ENCODE measurements at places on chromosomes 1 and 21. TPM values are rescaled to one million over a fixed set of nuclear protein-coding genes. Genes with fewer than 3 reads are reported as not detected.

Gene PATJ
- 30.6 TPM for total RNA-seq

DNA sequence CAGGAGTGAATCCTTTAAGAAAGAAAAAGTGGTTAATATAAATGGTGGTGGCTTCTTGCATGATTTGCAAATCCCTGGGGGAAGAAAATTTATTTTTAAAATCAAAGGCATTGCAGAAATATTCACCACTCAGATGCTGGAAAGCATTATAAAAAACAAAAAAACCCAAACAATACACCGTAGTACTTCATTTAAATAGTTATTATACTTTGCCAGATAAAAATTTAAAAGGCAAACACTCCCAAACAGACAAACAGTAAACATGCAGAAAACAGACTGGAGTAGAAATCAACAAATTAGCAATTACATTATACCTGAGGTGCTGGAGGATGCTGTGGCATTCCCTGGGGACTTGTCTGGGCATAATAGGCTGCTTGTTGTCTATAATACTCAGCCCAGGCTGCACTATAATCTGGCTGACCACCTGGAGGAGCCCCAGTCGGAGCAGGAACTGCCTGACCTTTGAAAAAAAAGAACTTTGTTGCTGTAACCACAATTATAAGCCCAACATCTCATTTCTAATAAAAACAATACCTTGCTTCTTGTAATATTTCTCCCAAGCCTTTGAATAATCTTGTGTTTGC, 29.9 kb downstream of the FUBP1 start:
- no peak for DNase-seq
- H3K36me3 ChIP-seq: peaks cover 83% of the 10 kb centered on the region
- no peak overlapping the region for H3K27ac ChIP-seq
- H3K27me3 ChIP-seq: no peaks in the 10 kb centered on the region

Gene KRTAP12-3
- not detected for total RNA-seq

GRCh38 chr1:14741532-14741931, 143.0 kb downstream of the KAZN start:
- peaks cover 39% of the 10 kb centered on the region for H3K4me1 ChIP-seq
- no peaks in the 10 kb centered on the region for H3K27me3 ChIP-seq
- H3K4me3 ChIP-seq: no peak overlapping the region
- no peaks in the 10 kb centered on the region for H3K36me3 ChIP-seq
- no peak for DNase-seq

Gene P3H1
- 36.1 TPM for total RNA-seq

- no peak for DNase-seq
- no peak overlapping the region for H3K4me3 ChIP-seq
- H3K36me3 ChIP-seq: peaks cover 8% of the 10 kb centered on the region
- H3K4me1 ChIP-seq: peaks cover 19% of the 10 kb centered on the region
- H3K27me3 ChIP-seq: no peaks in the 10 kb centered on the region
These were observed 70.6 kb upstream of the RAB3GAP2 start for GRCh38 chr1:220342853-220343252.

GRCh38 chr1:9753121-9753531, 70.6 kb downstream of the CLSTN1 start:
- DNase-seq: peak; percentile 80
- no peaks in the 10 kb centered on the region for H3K27me3 ChIP-seq
- no peak overlapping the region for H3K4me3 ChIP-seq
- H3K27ac ChIP-seq: no peak overlapping the region

Gene ADAM30
- total RNA-seq: not detected

- H3K4me1 ChIP-seq: peaks cover 5% of the 10 kb centered on the region
- no peak overlapping the region for H3K27ac ChIP-seq
- H3K27me3 ChIP-seq: peaks cover 63% of the 10 kb centered on the region
- DNase-seq: peak; percentile 82
- H3K36me3 ChIP-seq: no peaks in the 10 kb centered on the region
These were observed 41.2 kb upstream of the CR1L start for GRCh38 chr1:207603777-207604176.

GRCh38 chr21:43994085-43994484, 18.0 kb upstream of the TRAPPC10 start:
- no peaks in the 10 kb centered on the region for H3K4me1 ChIP-seq
- no peak for DNase-seq
- no peaks in the 10 kb centered on the region for H3K27me3 ChIP-seq

Gene TXNIP
- 599 TPM for total RNA-seq

DNA sequence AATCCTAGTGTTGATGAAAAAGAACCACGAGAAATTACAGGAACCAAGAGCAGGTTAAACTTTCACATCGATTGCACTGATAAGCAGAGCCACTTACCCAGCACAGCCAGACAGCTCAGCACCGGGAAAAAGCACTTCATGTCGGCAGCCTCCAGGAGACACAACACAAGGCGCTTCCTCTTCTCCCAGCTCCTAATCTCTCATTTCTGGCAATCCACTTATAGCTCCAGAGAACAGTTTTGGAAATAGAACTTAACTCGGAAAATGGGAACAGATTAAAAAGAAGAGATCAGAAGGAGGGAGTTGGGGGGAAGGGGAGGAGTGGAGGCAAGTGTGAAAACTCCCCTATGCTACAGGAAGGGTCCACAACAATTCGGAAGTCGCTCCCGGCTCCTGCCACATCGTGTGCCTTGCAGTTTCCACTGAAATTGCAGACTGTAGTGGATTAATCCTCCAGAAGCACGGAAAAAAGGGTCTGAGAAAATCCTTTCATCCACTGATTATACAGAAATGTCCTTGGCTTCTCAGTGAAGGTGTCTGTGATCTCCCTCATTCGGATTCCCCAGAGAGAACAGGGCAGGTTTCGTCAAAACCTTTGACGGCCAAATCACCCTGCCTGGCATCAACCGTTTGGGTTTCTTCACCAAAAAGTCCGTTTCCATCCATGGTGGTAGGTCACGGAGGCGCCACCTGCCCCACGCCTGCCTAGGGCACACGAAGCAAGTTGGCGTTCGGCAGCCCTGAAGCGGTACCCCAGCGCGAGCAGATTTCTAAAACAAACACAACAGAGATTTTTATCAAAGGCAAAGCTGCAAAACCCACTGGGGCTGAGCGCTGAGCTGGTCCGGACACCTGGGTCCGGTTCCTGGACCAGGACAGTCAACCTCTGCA, 1.1 kb downstream of the IGSF3 start:
- no peaks in the 10 kb centered on the region for H3K4me1 ChIP-seq
- no peaks in the 10 kb centered on the region for H3K36me3 ChIP-seq
- no peaks in the 10 kb centered on the region for H3K27me3 ChIP-seq

Gene S1PR1
- 0.52 TPM for total RNA-seq

- DNase-seq: no peak
- no peak overlapping the region for H3K27ac ChIP-seq
- peaks cover under 1% of the 10 kb centered on the region for H3K36me3 ChIP-seq
- H3K27me3 ChIP-seq: no peaks in the 10 kb centered on the region
These were observed 8.3 kb upstream of the WNT3A start for GRCh38 chr1:227998374-227999055.

- peak overlapping the region; percentile 83 for H3K27ac ChIP-seq
- DNase-seq: peak; percentile 14
- H3K36me3 ChIP-seq: no peaks in the 10 kb centered on the region
- H3K27me3 ChIP-seq: no peaks in the 10 kb centered on the region
These were observed 56.4 kb upstream of the SAMSN1 start for GRCh38 chr21:14602382-14602958.

DNA sequence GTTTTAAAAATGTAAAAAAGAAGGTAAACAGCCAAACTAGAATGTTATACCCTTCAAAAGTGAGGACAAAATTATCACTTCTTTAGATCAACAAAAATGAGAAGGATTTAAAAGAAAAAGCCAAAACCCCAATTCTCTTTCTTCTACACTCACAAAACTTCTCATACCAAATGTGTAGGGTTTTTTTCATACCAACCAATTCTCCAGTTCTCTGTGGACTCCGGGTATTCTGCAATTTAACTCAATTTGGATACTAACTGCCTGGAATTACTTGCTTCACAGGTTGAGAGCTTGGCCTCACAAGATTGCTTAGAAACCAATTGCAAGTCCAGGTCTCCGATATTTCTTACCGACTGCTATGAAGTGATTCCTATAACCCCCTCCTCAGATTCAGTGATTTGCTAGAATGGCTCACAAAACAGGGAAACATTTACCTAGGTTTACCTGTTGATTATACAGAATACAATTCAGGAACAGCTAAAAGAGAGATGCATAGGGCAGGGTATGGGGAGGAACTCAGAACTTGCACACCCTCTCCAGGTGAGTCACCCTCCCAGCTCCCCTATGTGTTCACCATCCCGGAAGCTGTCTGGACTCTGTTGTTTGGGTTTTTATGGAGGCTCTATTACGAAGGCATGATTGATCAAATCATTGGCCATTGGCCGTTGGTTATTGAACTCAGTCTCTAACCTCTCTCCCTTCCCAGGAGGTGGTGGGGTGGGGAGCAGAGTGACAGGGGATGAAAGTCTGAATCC, 67.1 kb downstream of the CAMTA1 start:
- peaks cover 34% of the 10 kb centered on the region for H3K4me1 ChIP-seq
- H3K36me3 ChIP-seq: peaks cover 15% of the 10 kb centered on the region
- no peaks in the 10 kb centered on the region for H3K27me3 ChIP-seq
- no peak overlapping the region for H3K4me3 ChIP-seq
- H3K27ac ChIP-seq: peak overlapping the region; percentile 65
- DNase-seq: no peak

- H3K4me3 ChIP-seq: no peak overlapping the region
- H3K4me1 ChIP-seq: peaks cover 45% of the 10 kb centered on the region
- DNase-seq: no peak
- peaks cover 5% of the 10 kb centered on the region for H3K36me3 ChIP-seq
- H3K27ac ChIP-seq: no peak overlapping the region
- no peaks in the 10 kb centered on the region for H3K27me3 ChIP-seq
These were observed 97.7 kb upstream of the SLC25A33 start for GRCh38 chr1:9441451-9442133.

Gene PUSL1
- total RNA-seq: 15.9 TPM

Gene TEKT2
- total RNA-seq: not detected

DNA sequence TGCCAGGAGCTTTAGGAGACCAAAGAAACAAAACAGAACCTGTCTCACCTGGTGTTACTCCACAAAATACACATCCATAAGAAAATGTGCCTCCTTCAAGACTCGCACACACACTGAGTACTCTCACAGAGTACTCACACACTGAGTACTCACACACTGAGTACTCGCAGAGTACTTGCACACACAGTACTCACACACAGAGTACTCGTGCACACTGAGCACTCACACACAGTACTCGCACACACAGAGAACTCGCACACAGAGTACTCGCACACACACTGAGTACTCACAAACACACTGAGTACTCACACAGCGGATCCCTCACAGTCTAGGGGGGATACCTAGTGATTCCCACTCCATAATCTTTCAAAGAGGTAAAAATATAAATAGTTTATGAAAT, 40.3 kb downstream of the PCSK9 start:
- no peak overlapping the region for H3K4me3 ChIP-seq
- no peak overlapping the region for H3K27ac ChIP-seq
- peaks cover 6% of the 10 kb centered on the region for H3K4me1 ChIP-seq
- no peaks in the 10 kb centered on the region for H3K27me3 ChIP-seq
- peaks cover 97% of the 10 kb centered on the region for H3K36me3 ChIP-seq
- DNase-seq: no peak

DNA sequence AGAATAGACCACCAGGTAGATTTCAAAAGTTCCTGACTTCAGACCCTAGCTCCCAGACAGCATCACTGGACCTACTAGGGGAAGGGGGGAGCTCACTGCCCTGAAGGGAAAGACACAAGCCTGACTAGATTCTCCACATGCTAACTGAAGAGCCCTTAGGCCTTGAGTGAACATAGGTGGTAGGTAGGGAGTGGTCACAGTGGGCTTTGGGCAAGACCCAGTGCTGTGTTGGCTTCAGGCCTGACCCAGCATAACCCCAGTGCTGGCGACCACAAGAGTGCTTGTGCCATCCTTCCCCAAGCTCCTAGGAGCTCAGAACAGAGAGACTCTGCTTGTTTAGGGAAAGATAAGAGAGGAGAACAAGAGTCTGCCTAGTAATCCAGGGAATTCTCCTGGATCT, 51.1 kb upstream of the ACADM start:
- H3K27ac ChIP-seq: peak overlapping the region; percentile 86
- DNase-seq: no peak
- H3K36me3 ChIP-seq: no peaks in the 10 kb centered on the region
- no peaks in the 10 kb centered on the region for H3K27me3 ChIP-seq

DNA sequence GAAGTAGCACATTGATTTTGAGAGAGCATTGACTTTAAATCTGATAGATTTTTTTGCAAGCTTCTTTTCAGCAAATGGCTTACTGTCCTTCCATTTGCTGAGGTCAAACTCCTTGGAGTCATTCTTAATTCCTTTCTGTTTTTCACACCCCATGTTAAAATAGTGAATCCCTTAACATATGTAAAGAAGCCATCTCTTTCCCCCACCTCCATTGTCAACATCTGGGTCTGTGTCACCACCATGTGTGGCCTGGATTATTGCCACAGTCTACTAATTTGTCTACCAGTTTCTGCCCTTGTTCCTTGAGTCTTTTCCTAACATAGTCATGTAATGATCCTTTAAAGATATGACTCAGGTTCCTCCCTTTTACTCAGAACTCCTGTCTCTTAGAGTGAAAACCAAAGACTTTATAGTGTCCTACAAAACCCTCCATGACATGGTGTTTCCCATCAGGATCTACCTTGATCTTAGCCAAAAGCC, 104.7 kb downstream of the ST6GALNAC3 start:
- no peak overlapping the region for H3K27ac ChIP-seq
- no peak for DNase-seq
- H3K4me3 ChIP-seq: no peak overlapping the region
- H3K4me1 ChIP-seq: no peaks in the 10 kb centered on the region

Gene MROH7
- total RNA-seq: not detected

- peaks cover 30% of the 10 kb centered on the region for H3K4me1 ChIP-seq
- peak; percentile 78 for DNase-seq
- H3K27me3 ChIP-seq: no peaks in the 10 kb centered on the region
- peak overlapping the region; percentile 32 for H3K27ac ChIP-seq
These were observed 42.6 kb downstream of the CD34 start for GRCh38 chr1:207868251-207868773.

DNA sequence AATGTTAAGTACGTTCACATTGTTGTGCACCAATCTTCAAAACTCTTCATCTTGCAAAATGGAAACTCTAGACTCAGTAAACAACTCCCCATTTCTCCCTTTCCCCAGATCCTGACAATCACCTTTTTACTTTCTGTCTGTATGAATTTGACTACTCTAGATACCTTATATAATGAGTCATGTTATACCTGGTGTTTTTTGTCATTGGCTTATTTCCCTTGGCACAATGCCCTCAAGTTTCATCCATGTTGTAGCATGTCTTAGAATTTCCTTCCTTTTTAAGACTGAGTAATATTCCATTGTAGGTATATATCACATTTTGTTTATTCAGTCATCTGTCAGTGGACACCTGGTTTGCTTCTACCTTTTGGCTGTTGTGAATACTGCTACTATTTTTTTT, 399.5 kb downstream of the LMO4 start:
- no peak overlapping the region for H3K4me3 ChIP-seq
- H3K4me1 ChIP-seq: no peaks in the 10 kb centered on the region
- peak; percentile 20 for DNase-seq
- H3K27me3 ChIP-seq: no peaks in the 10 kb centered on the region
- H3K36me3 ChIP-seq: no peaks in the 10 kb centered on the region
- H3K27ac ChIP-seq: no peak overlapping the region

- no peaks in the 10 kb centered on the region for H3K4me1 ChIP-seq
- no peaks in the 10 kb centered on the region for H3K27me3 ChIP-seq
- H3K36me3 ChIP-seq: no peaks in the 10 kb centered on the region
- H3K4me3 ChIP-seq: no peak overlapping the region
- no peak overlapping the region for H3K27ac ChIP-seq
These were observed 5.8 kb upstream of the MAP3K7CL start for GRCh38 chr21:29124645-29125044.

- no peak overlapping the region for H3K27ac ChIP-seq
- H3K4me1 ChIP-seq: peaks cover 16% of the 10 kb centered on the region
- H3K4me3 ChIP-seq: no peak overlapping the region
These were observed 4.2 kb downstream of the MANEAL start for GRCh38 chr1:37797750-37798345.
